Right lobe of liver (tissue), 6 donors: ENCODE measurements at places on chromosomes 16 and 17. TPM values are rescaled to one million over a fixed set of nuclear protein-coding genes. Genes with fewer than 3 reads are reported as not detected.

NACA2 gene
- total RNA-seq = not detected

CSH1 gene
- total RNA-seq = not detected

CBX2 gene
- total RNA-seq = 0.92 TPM

RFWD3 gene
- total RNA-seq = 10.3 TPM

DNA sequence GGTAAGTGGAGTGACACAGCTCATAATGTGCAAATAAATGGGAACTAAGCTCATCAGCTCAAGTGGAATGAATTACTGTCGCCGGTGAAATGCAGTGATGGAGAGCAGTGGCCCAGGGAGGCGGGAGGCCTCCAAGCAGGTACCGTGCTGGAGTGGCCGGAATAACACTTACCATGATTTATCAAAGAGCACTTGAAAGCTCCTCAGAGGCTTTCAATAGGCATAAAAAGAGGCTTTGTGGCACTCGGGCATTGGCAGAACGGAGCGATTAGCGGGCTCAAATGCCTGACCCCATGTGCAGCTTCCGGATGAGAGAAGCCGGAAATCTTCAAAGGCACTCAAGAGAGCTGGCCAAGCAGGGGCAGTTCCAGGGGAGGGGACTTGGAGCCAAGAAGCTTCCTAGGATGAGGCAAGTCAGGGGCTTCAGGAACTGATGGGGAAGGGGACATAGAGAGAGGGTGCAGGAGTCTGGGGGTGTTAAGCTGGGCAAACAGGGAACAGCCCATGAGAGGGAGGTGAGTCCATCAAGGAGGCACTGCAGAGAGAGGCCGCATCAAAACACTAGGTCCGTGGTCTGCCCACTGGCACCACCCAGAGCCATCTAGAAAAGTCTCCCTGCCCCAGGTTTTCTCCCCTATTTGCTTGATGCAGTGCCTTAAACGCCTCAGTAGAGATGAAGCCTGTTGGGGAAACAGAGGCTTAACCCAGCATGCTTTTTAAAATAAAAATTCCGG is 144.0 kb upstream of the IRX6 start:
- no peak overlapping the region for H3K27ac ChIP-seq
- no peaks in the 10 kb centered on the region for H3K27me3 ChIP-seq

- H3K27me3 ChIP-seq = no peaks in the 10 kb centered on the region
- H3K4me3 ChIP-seq = no peak overlapping the region
- H3K27ac ChIP-seq = no peak overlapping the region
- H3K36me3 ChIP-seq = no peaks in the 10 kb centered on the region
- peaks cover 21% of the 10 kb centered on the region for H3K4me1 ChIP-seq
These were observed 17.6 kb upstream of the ARL4D start for GRCh38 chr17:43381204-43381603.

DNA sequence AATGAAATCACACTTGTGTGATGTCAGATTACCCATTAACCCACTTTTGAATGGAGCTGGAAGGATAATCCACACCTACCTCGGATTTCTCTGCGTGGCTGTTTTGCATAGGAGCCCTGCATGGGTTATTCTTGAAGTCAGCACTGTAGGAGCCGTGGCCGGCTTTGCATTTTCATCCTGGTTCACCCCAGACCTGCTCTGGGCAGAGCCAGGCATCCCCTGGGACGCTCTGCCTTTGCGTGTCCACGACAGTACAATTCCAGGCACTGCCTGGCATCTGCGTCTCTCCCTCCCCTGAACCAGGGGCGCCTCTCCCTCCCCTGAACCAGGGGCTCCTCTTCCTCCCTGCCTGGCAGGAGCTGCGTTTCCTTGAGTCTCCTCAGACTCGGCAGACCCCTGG is 29.7 kb upstream of the ZNF750 start:
- no peak for DNase-seq
- H3K27me3 ChIP-seq = no peaks in the 10 kb centered on the region
- H3K27ac ChIP-seq = no peak overlapping the region
- peaks cover 2% of the 10 kb centered on the region for H3K36me3 ChIP-seq
- H3K4me1 ChIP-seq = no peaks in the 10 kb centered on the region
- H3K4me3 ChIP-seq = no peak overlapping the region

GRCh38 chr16:71762186-71762585 is 37.7 kb upstream of the PHLPP2 start:
- no peak overlapping the region for H3K27ac ChIP-seq
- H3K4me3 ChIP-seq = no peak overlapping the region
- H3K36me3 ChIP-seq = peaks cover 11% of the 10 kb centered on the region

DNA sequence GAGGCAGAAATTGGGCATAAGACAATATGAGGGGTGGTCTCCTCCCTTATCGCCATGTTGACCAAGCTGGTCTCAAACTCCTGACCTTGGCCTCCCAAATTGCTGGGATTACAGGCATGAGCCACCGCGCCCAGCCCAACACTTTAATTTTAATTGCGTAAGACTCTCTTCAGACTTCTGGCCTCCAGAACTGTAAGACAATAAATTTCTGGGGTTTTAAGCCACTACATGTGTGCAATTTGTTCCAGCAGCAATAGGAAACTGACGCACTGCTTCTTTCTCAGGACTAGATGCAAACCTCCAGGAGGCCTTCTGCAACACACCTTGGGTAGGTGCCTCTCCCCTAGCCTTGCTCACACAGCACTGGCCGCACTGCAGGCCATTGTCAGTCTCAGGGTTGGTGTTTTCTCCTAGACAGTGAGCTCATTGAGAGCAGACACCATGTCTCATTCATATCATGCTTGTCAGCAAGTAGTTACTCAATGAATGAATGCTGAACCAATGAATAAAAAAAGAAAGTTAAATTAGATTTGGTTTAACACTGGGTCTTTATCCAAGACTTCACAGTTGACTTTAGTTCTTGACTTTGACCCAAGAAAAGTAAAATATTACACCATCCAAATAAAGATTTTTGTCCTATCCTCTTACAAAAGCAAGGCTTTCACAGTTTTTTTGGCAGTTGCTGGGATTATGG is 5.5 kb upstream of the ACSF2 start:
- no peak for DNase-seq
- H3K4me1 ChIP-seq = peaks cover 19% of the 10 kb centered on the region
- H3K4me3 ChIP-seq = no peak overlapping the region
- no peaks in the 10 kb centered on the region for H3K36me3 ChIP-seq

- no peaks in the 10 kb centered on the region for H3K27me3 ChIP-seq
- no peak overlapping the region for H3K4me3 ChIP-seq
- DNase-seq = no peak
These were observed 36.1 kb downstream of the NLK start for GRCh38 chr17:28078341-28079229.

DNA sequence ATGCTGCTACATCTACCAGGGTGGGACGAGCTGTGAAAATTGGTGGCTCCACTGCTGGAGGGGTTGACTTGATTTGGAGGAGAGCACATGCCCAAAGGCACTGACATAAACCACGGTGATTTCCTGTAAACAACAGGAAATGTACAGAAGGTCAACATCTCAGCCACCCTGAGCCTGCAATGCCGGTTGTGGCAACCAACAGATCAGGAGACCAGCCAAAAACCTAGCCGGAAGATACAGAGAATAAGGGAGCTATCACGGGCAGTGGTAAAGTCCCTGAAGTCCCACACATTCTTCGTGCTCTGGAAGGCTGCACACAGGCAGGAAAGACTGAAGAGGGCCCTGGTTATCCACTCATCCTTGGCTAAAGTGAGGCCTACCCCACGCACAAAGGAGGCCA is 56.2 kb downstream of the ADCY9 start:
- H3K4me3 ChIP-seq = no peak overlapping the region
- H3K4me1 ChIP-seq = peaks cover 6% of the 10 kb centered on the region
- H3K27me3 ChIP-seq = no peaks in the 10 kb centered on the region
- H3K36me3 ChIP-seq = no peaks in the 10 kb centered on the region

- H3K4me1 ChIP-seq = no peaks in the 10 kb centered on the region
- H3K27me3 ChIP-seq = peaks cover 3% of the 10 kb centered on the region
These were observed 4.5 kb upstream of the CACNG5 start for GRCh38 chr17:66830451-66830850.

DNA sequence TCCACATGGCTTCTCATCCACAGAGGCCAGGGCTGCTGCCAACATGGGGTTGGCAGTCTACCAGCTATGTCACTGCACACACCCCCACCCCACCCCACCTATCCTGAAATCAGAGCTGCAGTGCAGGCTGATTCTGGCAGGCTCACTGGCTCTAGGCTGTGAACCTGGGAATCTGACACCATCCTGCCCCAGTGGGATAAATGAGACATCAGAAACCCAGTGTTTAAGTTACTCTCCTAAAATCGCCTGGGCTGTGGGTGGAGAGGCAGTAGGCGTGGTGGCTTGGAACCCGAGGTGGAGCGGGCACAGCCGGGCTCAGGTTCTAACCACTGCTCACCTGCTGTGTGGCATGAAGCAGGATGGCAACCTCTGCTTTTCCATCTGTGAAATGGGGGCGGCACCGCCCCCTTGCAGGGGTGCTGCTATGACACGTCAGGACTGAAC is 5.6 kb downstream of the SLC38A8 start:
- no peak overlapping the region for H3K27ac ChIP-seq
- H3K27me3 ChIP-seq = no peaks in the 10 kb centered on the region
- no peaks in the 10 kb centered on the region for H3K36me3 ChIP-seq
- H3K4me1 ChIP-seq = no peaks in the 10 kb centered on the region
- no peak overlapping the region for H3K4me3 ChIP-seq
- no peak for DNase-seq

DNA sequence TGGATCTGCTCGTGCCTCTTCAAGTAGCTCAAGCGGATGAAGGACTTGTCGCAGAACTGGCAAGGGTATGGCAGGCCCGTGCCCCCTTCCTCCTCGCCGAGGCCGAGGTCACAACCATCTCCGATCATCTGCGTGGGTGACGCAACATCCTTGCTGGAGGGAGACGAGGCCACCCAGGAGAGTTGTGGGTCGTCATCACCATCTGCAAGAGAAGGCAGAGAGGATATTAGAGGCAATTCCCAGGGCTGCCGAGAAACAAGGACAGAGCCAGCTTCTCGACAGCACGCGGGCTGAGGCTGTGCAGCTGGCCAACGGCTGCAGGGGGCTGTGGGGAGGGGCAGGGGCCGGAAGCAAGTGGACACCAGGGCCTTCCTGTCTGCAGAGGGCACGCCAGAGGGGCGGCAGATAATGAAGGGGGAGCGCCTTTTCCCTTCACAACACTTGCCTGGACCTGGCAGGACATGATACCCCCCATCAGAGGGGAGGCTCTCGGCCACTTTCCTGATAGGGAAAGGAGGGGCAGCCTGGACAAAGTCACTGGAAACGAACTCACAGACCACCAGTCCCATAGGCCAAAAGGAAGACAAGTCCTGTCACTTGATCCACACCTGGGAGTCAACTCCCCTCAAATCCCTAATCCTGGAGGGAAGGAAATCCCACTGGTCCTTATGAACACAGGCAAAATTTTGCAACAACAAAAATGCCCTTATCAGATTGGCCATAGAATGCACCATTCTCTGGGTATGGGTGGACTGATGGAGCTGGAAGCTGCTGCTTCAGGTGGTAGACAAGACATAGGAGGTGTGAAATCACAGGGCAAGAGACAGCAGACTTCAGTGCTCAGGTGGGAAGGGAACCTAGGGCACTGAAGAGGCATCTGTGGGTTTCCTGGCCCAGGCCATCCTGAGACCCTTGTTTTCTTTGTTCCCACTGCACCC is 217.0 kb downstream of the ZNF423 start:
- H3K27ac ChIP-seq = no peak overlapping the region
- H3K27me3 ChIP-seq = no peaks in the 10 kb centered on the region
- DNase-seq = no peak
- H3K4me3 ChIP-seq = no peak overlapping the region
- no peaks in the 10 kb centered on the region for H3K4me1 ChIP-seq
